IMR-90 (cell line): ENCODE measurements at places on chromosomes 3 and 15. TPM values are rescaled to one million over a fixed set of nuclear protein-coding genes. Genes with fewer than 3 reads are reported as not detected.

Gene GLDN
- under 0.01 TPM in 1 of 2 replicates, not detected in the other for total RNA-seq

Gene CYP1A2
- not detected in 2 replicates for total RNA-seq

Gene SCN11A
- total RNA-seq, result under 0.01 TPM in 1 of 2 replicates, not detected in the other

Gene CCR2
- not detected in 2 replicates for total RNA-seq

Gene IL5RA
- not detected in 2 replicates for total RNA-seq

Gene COLQ
- under 0.01 and 0.18 TPM in 2 replicates for total RNA-seq

Gene SH2D7
- total RNA-seq, result not detected in 2 replicates

Gene CMSS1
- 13.6 and 18.1 TPM in 2 replicates for total RNA-seq

Gene CYB561D2
- 26.1 and 29.2 TPM in 2 replicates for total RNA-seq

Gene KLHL6
- not detected in 2 replicates for total RNA-seq

Gene GOLGA6A
- not detected in 2 replicates for total RNA-seq

Gene SPINK8
- total RNA-seq, result not detected in 2 replicates

Gene HAPLN3
- total RNA-seq, result 4.4 and 5.9 TPM in 2 replicates

Gene PLOD2
- total RNA-seq, result 117 and 225 TPM in 2 replicates

Gene SLC24A5
- not detected in 2 replicates for total RNA-seq

Gene CCDC54
- not detected in 2 replicates for total RNA-seq

Gene BLM
- total RNA-seq, result 6.5 and 7.2 TPM in 2 replicates

Gene PRSS50
- not detected in 2 replicates for total RNA-seq

Gene CELSR3
- total RNA-seq, result 0.18 and 0.28 TPM in 2 replicates

Gene AGTR1
- total RNA-seq, result 2.7 and 3.3 TPM in 2 replicates

Gene GPR27
- total RNA-seq, result not detected in 2 replicates

Gene MUC20
- total RNA-seq, result not detected in 2 replicates

Gene LMCD1
- total RNA-seq, result 33.6 and 50.0 TPM in 2 replicates

Gene C3orf85
- total RNA-seq, result not detected in 2 replicates

Gene KBTBD13
- total RNA-seq, result not detected in 2 replicates

Gene LRTM1
- not detected in 2 replicates for total RNA-seq

Gene NANOGP8
- total RNA-seq, result not detected in 2 replicates

Gene GPR149
- total RNA-seq, result not detected in 2 replicates

Gene HYAL1
- total RNA-seq, result under 0.01 and 0.36 TPM in 2 replicates

Gene GOLGA8R
- 0.72 and 1.1 TPM in 2 replicates for total RNA-seq

Gene DISP2
- total RNA-seq, result under 0.01 and 0.36 TPM in 2 replicates

Gene GOLGA8G
- total RNA-seq, result not detected in 2 replicates

Gene HIGD2B
- total RNA-seq, result not detected in 2 replicates

Gene HRH1
- total RNA-seq, result 13.1 and 16.1 TPM in 2 replicates

Gene CATSPER2
- total RNA-seq, result 0.28 and 11.3 TPM in 2 replicates

Gene TMEM212
- total RNA-seq, result not detected in 2 replicates

Gene RAB6B
- 0.18 and 0.28 TPM in 2 replicates for total RNA-seq

Gene DCLK3
- not detected in 2 replicates for total RNA-seq

Gene GOLGA8T
- not detected in 2 replicates for total RNA-seq

Gene THRB
- total RNA-seq, result under 0.01 TPM in 1 of 2 replicates, not detected in the other

Gene STRIT1
- total RNA-seq, result not detected in 2 replicates

Gene MEIS2
- total RNA-seq, result 50.3 and 71.3 TPM in 2 replicates

Gene TEX55
- total RNA-seq, result not detected in 2 replicates

Gene TPRG1
- 0.56 TPM in 1 of 2 replicates, not detected in the other for total RNA-seq

Gene SEMA6D
- total RNA-seq, result 17.4 and 18.3 TPM in 2 replicates

Gene XCR1
- total RNA-seq, result not detected in 2 replicates

Gene ANKUB1
- total RNA-seq, result not detected in 2 replicates

Gene KNL1
- total RNA-seq, result 25.1 and 32.5 TPM in 2 replicates

Gene POTEB
- total RNA-seq, result not detected in 2 replicates

Gene COL7A1
- 3.1 and 4.1 TPM in 2 replicates for total RNA-seq

Gene ARGFX
- not detected in 2 replicates for total RNA-seq

Gene SNTN
- total RNA-seq, result not detected in 2 replicates

Gene PLSCR2
- not detected in 2 replicates for total RNA-seq
